Activated CD4-positive, alpha-beta T cell treated with anti-CD3 and anti-CD28 coated beads for 36 hours (primary cell): ENCODE measurements at places on chromosomes 5 and 9. TPM values are rescaled to one million over a fixed set of nuclear protein-coding genes. Genes with fewer than 3 reads are reported as not detected.

GRCh38 chr5:58457050-58457449, 2.8 kb downstream of the PLK2 start:
- DNase-seq = no peak

The FCN1 gene
- total RNA-seq = not detected

DNA sequence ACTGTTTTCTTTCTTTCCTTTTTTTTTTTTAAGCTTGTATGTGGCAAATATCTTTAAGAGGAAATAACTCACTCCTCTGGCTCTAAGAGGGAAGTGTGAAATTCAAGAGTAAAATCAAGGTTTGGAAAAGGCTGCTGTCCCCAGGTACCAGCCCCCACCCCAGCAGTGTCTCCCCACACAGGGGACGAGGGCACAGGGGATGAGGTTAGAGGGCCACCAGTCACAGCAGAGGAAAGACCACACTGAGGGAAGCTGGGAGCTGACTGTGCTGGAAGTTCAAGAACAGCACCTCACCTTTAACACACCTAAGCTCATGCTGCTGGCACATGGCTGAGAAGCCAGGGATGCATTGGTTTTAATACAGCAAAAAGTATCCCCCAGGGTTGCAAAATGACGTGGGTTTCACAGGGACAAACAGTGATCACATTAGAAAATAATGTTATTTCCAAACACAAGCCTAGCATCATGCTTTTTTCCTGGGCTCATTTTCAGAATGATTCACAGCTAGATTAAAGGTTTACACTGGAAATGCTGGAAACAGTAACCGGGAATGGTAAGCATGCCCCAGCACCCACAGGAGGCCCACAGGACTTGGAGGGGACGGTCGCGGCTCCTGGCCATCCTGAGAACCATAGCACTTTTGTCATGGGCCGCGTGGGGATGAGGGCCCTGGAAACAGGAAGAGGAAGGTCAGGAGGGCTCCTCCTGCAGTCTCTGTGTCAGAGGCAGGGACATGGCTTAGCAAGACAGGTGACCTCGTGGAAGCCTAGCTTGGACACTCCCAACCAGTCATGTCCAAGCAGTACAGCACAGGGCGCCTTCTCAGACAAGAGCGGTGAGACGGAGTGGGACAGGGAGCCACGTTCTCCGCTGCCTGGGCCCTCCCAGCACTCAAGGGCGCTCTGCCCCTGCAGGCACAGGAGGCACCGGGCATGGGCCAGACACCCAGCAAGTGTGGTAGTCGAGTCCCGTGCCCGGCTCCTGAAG, 6.9 kb downstream of the LPCAT1 start:
- DNase-seq = no peak

The ADCY2 gene
- total RNA-seq = not detected

DNA sequence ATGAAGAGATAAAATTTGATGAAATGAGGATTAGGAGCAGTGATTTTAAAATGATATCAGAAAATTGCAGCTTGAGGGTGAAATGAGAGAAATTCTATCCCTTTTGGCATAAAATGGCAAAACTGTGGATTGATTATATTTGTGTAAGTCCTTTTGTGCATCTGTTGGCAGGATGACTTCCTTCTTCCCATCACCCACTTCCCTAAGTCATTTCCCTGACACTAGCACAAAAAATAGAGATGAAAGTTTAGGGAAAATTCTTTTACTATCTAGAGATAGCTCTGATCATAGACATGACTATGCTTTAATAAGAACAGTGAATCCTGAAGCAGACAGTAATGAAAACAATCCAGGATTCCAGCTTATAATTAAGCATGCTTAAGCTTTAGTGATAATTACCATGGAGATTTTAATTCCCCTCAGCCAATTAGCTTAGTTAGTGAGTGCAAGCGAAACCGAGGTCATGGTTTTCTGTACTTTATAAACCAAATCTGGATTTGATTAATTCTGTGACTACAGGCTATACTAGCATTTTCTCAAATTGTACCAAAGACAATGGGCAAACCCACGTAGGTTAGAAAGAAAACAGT, 163.6 kb upstream of the TARS1 start:
- no peak for DNase-seq
